Hematopoietic multipotent progenitor cell treated with erythropoietin and hydrocortisone succinate and interleukin-3 and kit ligand, for 8 days (in vitro differentiated cells): ENCODE measurements at places on chromosomes 1 and 21.

DNA sequence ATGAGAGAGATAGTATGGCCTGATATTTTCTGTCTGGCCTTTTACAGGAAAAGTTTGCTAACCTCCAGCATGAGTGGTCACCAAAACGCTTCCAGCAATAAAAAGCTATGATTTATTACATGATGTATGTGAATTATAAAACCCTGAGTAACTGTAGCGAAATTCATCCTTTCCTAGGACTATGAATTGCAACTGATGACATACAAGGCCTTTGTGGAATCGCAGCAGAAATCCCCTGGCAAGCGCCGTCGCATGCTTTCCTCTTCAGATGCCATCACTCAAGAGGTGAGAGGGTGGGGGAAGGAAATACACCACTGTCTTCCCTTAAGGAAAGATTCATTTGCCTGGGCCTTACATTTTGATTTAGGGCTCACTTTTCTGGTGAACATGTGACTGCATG is 117.9 kb downstream of the MACF1 start:
- DNase-seq = no peak

DNA sequence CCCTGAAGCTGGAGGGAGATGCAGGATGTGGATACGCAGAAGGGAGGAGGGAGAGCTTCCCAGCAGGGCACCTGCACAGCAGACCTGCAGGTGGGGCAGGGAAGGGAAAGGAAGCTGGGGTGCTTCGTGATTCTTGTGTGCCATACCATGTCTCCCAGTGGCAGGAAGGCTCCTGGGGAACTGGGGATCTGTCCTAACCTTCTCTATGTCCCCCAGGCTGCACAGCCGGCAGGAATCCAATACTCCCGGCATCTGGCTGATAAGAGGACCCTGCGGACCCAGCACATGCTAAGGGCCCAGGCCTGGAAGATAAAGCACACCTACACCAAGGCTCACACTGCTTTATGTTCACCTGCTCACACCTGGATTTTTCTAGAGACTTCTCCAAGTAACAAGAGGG is 79.4 kb downstream of the ITPKB start:
- no peak for DNase-seq

GRCh38 chr1:80003250-80003649 is 996.7 kb upstream of the ADGRL4 start:
- DNase-seq = no peak

DNA sequence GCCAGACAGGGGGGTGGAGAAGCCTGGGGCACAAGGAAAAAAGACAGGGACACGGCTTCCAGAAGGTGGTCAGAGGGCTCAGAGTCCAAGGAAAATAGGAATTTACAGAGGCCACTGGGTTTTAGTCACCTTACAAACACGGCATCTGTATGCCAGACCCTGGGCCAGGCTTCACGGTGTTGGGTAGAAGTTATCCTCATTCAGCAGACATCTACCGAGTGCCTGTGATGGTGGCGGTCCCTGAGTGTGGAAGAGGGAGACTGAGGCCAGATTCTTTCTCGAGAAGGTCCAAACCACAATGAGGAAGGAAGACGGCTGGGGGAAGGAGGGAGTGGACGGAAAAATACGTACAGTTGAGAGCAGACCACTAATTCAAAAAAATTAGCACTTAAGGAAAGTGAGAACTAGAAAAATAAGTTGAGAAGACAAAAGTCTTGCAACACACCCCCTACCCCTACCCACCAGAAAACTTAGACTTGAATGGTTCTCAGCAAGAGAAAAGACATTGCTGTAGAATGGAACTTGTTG is 864 bp upstream of the BTG2 start:
- DNase-seq = no peak

DNA sequence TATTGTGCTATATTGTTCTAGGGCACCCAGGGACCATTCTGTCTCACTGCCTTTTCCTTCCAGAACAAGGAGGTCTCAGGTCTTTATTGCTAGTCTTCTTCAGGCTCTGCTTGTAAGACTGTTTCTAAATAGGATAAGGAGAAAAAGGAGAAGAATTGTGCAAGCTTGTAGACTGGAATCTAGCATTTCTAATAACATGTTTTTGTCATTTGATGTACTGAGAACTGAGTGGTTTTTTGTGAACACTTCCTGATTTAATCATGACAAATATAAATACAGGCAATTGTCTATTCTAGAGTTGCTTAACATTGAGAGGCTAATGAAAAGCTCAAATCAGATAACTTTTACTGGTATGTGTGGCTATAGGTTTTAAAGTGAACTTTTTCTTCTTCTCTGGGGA is 77.6 kb downstream of the CLIC4 start:
- DNase-seq = no peak
